ENCODE measurements at places on chromosomes 16 and 17.

DNA sequence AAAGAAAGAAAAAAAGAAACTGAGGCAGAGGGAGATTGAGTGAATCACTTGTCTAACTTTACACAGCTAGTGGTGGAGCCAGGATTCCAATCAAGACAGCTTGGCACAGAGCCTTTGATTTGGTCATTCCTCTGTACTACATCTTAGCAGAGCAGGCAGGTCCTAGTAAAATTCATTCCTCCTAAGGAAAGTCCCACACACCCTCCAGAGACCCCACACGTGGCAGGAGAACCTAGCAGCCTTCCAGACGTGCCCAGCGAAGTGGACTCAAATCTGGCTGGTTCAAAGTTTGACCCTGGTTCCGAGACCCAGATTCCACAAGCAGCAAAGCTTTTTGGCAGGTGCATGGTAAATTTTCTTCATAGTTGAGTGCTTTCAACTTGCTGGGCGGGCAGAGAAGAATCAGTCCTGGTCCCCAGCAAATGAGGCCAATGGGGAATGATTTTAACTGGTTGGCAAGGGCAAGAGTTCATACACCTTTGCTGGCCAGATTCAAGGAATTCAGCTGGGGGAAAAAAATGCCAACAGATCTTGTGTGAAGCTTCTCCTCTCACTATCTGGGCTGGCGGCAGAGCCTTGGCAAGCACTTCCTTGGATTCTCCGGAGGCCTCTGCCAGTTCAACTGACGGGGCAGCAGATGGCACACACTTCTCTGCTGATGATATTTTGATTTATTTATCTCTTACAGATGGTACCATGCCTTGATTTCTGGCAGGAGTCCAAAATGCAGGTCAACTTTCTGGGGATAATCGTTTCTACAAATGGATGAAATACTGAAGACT, 82.4 kb downstream of the GSG1L start:
- peak; percentile 27 for DNase-seq

- DNase-seq, result no peak
These were observed 2.8 kb downstream of the ETV4 start for GRCh38 chr17:43543300-43543699.

- DNase-seq, result no peak
These were observed 57.3 kb downstream of the TMEM186 start for GRCh38 chr16:8739989-8740704.

GRCh38 chr16:46914556-46915201, 30.5 kb downstream of the GPT2 start:
- no peak for DNase-seq

- DNase-seq, result no peak
These were observed 24.3 kb downstream of the USP43 start for GRCh38 chr17:9669551-9670008.

- DNase-seq, result no peak
These were observed 57.2 kb upstream of the ALOX12 start for GRCh38 chr17:6938637-6939036.

GRCh38 chr17:48630009-48630924, 4.1 kb upstream of the HOXB9 start:
- DNase-seq, result no peak

DNA sequence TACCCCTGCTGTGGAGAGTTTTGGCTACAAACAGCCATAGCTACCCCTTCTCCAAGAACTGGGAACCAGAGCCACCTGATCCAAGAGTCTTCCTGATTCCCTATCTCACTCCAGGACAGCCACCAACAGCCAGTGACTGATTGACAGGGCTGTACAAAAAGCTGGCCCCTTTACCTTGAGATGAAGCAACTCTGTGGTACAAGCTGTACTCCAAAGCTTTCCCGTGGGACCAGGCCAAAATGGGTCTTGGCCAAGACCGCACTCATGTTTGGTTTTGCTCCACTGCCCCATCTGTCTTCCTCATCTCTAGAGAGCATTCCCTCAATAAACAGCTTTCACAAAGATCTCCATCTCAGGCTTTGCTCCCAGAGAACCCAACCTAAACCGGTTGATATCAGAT, 43.6 kb downstream of the RNF157 start:
- no peak for DNase-seq

- no peak for DNase-seq
These were observed 2274.7 kb downstream of the TP53TG3F start for GRCh38 chr16:35733971-35734702.

- no peak for DNase-seq
These were observed 45.5 kb upstream of the SLC25A19 start for GRCh38 chr17:75334723-75335122.

GRCh38 chr17:70168977-70169708, at the start of gene KCNJ2:
KCNJ2 (plus strand) TSS chr17:70169532; CDS start chr17:70175040, 5,508 bp downstream.
- DNase-seq, result peak; percentile 74

DNA sequence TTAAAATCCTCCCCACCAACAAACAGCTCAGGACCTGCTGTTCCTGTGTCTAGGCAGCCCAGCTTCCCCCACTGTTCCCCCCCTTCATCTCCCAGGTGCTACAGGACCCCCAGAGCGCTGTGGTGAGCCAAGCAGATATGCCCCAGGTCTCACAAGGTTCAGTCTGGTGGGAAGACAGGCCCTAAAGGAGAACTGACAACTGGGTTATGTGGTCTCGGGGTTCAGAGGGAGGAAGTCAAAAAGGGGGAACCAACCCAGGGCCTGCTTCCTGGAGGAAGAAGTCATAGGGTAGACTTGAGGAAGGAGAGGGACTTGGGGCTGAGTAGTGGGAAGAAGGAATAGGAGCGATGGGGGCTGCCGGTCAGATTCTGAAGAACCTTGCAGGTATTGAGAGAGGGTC, 2.6 kb downstream of the RIPOR1 start:
- no peak for DNase-seq

- no peak for DNase-seq
These were observed 147.1 kb downstream of the TANC2 start for GRCh38 chr17:63113167-63113566.

- DNase-seq, result peak; percentile 82
These were observed 1.4 kb upstream of the HS3ST3B1 start for GRCh38 chr17:14299280-14300141.

GRCh38 chr16:72838951-72839350, 209.0 kb downstream of the ZFHX3 start:
- DNase-seq, result no peak

GRCh38 chr17:65498816-65499215, 62.6 kb downstream of the AXIN2 start:
- peak; percentile 31 for DNase-seq

DNA sequence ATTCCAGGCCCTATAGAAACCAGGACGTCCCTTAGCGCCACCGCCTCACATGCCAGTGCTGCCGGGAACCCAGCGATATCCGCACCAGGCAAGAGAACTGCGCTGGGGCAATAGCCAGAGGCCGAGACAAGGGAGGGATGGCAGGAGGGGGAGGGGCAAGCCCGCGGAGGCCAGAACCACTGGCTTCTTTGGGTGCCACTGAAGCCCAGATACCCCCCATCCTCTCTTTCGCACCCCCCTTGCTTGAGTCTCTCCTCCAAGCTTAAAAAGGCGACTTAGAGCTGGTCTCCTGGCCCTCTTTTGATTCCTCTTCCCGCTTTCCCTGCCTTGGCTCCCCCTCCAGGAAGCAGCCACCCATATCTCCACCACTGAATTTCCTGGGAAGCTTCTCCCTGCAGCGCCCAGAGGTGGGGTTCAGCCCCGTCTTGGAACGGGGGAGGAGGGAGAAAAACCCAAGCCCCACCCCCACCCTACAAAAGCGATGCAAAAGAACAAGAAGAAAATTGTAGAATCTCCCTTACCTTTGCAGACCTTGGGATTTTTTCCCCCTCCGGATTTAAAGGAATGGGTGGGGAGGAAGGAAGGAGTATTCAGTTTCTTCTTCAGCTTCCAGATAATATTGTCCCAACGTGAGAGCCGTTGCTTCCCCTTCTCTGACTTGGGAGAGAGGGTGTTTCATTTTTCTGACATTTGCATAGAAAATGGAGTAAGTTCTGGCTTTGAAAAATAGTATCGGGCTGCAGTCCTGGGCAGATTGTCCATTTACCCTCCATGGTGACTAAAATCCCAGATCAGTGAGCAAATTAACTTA, 622 bp downstream of the HOXB6 start:
- DNase-seq, result no peak

DNA sequence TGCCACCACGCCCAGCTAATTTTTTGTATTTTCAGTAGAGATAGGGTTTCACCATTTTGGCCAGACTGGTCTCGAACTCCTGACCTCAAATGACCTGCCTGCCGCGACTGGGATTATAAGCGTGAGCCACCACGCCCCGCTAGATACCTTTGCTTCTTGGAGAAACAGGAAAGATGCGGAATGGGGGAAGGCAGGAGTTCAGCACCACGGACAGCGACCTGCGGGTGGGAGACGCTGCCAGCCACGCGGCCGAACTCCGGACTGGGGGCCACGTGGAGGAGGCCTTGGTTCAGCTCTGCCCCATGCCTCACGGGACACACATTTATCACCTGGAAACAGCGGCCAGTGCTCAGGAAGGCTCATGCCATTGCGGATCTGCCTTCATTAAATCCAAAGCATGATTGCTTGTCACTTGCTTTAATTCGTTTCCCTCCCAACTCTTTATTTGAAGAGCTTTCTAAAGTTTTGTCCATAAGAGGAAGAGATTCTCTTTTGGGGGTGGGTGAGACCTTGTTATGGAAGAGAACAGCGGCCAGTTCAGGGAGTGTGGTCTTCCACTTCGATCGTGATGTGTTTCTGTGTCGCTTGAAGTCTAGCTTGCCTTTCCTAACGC, 219.9 kb downstream of the ENGASE start:
- peak; percentile 77 for DNase-seq

DNA sequence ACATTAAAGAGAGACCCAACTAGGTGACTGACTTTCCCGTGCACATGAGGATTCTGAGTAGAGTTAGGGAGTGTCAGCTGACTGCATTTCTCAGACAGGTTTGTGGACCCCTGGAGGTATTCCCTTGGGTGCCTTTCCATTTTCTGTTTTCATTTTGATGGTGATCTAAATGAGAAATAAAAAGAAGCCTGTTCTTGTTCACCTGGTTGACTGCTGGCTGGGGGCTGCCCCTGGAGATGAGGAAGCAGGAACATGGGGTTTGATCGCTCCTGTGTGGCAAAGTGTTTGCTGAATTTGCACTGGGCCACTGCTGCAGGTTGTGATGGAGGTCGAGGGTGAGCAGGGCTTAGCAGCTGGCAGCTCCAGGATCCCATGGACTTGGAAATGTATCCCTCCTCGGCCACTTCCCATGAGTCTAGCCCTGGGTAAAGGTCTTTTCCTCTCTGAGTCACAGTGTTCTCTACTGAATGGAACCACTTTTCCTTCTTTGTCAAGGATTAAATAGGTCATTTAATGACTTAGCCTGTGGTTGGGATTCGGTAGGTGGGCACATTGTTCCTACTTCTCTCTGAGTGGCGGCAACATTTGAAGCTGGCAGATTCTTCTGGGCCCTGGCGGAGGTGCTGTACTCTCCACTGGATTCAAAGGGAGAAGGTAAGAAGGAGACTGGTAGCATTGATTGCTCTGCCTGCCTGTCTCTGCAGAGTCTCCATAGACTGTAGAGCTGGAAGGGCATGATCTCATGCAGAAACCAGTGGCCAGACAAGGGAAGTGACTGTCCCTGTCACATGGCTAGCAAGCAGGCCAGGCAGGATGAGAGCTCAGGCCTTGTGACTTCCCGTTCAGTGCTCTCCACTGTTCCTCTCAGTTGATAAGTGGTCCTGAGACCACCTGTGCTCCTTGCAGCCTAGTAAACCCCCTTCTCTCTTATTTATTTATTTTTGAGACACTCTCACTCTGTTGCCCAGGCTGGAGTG, 17.9 kb downstream of the SNX29 start:
- no peak for DNase-seq

DNA sequence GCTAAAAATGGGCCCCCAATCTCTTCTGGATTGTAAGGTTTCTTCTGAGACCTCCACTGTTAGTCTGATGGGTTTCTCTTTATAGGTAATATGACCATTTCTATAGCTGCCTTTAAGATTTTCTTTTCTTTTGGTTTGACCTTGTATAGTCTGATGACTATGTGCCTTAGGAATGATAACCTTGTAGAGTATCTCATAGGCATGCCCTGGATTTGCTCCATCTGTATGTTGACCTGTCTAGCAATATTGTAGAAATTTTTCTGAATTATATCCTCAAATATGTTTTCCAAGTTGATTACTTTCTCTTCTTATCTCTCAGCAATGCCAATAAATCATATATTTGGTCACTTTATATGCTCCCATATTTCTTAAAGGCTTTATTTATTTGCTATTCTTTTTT, 1403.8 kb upstream of the GOT2 start:
- no peak for DNase-seq

DNA sequence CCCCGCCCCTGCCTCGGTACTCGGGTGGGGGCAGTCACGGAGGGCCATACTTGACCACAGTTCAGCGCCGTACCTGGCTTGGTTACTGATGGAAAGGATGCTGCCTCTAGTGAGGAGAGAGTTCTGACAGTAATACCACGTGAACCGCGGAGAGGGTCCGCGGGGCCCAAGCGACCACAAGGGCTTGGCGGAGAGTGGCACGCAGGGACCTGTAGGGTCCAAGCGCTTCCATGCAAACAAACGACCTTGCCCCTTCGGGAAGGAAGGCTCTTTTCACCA, 9.2 kb downstream of the KDM6B start:
- no peak for DNase-seq
